ENCODE measurements at places on chromosomes 16 and 17. TPM values are rescaled to one million over a fixed set of nuclear protein-coding genes. Genes with fewer than 3 reads are reported as not detected.

The TPSAB1 gene
- total RNA-seq = 122 TPM

The OTOA gene
- 0.90 TPM for total RNA-seq

The ESRP2 gene
- total RNA-seq = 61.0 TPM

The C17orf58 gene
- 5.3 TPM for total RNA-seq

The LIG3 gene
- 29.7 TPM for total RNA-seq

- no peak for DNase-seq
These were observed 12.2 kb upstream of the ZNF267 start for GRCh38 chr16:31861455-31861854.

- no peak for DNase-seq
These were observed 37.8 kb downstream of the YPEL2 start for GRCh38 chr17:59369031-59369975.

GRCh38 chr17:35523296-35523695 is 14.2 kb downstream of the SLFN12L start:
- no peak for DNase-seq

DNA sequence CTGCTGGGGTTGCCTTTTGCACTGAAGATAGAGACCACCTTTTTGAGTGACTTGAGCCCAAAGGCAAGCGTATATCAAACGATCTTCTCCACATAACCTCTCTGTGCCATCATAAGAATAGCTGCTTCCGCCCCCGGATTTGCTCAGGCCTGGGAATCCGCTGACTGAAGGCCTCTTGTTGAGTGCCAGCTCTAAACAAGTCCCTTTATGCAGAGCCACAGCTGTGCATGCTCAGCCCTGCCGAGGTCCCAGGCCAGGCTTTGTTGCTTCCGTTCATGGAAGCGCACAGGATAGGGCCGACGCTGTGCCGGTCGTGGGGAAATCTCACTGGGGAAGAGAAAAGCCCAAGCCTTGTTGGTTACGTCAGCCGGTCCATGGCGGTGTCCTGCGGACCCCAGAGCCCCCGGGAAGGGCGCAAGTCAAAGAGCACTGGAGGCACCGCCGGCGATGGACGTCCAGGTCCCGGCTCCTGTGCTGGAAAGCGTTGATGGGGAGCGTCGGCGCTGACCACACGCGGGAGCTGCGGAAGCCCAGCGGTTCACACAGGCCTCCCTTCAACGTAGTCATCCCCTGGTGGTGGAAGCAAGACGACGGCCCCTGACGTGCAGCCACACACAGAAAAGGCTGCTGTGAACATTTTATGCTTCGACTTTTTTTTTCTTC is 23.5 kb upstream of the RPL13 start:
- DNase-seq = no peak

DNA sequence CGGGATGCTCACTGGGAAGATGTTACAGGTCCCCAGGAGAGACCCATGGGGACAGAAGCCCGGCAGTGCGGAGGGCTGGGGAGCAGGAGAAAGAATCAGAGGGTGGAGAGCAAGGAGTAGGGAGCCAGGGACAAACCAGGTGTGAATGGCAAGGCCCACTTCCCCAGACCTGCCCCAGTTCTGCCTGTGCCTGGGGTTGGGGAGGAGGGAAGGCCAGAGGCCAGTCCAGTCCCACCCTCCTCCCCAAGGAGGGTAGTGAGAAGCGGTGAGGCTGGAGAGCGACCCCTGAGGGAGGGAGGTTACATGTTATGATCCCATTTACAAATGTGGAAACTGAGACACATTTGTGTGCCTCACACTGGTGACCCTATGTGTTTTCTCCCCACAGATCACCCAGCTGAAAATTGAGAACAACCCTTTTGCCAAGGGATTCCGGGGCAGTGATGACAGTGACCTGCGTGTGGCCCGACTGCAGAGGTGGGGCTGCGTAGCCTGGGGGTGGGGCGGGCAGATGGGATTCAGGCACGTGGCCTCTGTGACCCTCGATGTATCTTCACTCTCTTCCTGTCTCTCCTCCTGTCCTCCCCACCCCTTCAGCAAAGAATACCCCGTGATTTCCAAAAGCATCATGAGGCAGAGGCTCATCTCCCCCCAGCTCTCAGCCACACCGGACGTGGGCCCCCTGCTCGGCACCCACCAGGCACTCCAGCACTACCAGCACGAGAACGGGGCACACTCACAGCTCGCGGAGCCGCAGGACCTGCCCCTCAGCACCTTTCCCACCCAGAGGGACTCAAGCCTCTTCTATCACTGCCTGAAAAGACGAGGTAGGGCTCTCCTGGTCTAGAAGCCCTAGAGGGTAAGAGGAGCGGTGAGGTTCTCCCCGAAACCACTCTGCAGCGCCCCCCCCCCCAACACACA is 27.5 kb downstream of the TBX4 start:
- no peak for DNase-seq

DNA sequence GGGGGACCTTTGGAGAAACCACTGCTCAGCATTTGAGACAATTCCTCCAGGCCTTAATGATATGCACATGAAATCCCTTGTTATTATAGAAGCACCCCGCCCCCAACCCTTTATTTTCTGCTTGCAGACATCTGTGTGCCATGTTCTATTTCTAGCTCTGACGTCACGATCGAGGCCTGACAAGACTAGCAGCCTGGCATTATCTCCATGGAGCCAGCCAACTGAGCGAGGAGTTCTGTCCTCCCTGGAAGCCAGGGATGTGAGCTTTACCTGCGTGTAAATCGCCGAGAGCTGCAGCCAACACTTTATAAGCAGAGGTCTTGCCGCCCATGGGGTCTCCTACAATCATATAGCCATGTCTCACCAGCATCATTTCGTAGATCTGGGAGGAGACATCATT is 116.9 kb downstream of the DNAH3 start:
- no peak for DNase-seq

DNA sequence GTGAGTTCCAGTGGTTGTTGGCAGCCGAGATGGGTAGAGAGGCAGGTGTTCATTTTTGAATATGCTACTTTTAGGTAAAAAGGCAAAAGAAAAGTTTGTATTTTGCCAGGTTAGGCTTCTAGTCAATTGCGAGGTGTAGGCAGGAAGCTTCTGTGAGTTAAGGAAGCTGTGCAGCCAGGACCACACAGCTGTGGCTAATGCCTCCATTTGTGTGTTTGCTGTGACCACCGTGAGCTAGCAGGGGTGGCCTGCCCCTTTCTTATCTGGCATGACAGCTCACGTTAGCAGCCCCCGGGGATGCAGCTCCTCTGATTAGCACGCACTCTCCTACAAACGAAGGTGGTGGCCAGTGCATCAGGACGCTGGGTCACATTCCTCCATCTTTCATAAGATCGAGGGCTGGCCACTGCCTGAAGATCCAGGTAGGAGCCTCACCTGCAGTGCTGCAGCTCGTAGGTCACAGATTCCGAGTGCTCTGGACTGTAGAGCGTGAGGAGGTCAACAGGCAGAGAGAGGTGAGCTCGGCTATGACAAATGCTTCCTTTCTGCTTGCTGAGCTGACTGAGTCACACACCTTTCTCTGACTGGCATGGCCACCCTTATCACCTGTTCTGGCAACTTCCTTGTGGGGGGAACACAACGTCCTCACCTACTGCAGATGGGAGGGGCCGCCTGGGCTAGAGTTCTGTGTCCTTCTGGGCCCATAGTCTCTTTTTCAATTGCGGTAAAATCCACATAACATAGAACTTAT is 244.4 kb downstream of the HS3ST3B1 start:
- no peak for DNase-seq

GRCh38 chr16:57876210-57876609 is 73.9 kb upstream of the KIFC3 start:
- no peak for DNase-seq

DNA sequence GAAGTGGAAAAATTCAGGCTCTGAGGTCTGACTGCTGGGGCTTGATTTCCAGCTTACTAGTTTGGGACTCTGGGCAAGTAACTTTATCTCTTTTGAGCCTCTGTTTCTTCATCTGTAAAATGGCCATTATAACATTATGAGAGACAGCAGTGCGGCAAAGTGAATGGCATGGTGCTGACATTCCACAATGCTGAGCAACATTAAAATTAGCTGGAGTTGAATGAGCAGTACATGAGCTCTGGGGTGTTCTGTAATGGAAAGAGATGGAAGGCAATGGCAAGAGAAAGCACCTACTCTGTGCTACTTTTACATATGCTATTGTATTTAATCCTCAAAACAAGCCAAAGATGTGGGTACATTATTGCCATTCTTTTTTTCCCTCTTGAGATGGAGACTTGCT is 535.7 kb upstream of the CDH11 start:
- DNase-seq = no peak

DNA sequence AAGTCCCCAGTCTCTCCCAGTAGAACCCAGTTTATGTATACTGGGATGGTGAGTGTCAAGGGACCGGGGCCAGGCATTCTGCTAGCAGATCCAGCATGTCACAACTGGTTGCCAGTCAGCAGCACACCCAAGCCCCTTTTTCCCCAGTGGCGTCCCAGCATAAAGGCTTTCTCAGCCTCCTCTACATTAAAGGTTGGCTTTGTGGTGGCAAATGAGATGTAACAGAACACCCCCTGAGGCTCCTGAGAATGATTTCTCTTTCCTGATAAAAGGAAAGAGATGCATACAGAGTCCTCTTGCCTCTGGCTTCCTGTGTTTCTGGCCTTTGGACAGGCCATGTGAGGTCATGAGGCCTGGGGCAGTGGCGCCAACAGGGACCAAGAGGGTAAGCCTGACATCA is 27.9 kb downstream of the IRX6 start:
- no peak for DNase-seq

DNA sequence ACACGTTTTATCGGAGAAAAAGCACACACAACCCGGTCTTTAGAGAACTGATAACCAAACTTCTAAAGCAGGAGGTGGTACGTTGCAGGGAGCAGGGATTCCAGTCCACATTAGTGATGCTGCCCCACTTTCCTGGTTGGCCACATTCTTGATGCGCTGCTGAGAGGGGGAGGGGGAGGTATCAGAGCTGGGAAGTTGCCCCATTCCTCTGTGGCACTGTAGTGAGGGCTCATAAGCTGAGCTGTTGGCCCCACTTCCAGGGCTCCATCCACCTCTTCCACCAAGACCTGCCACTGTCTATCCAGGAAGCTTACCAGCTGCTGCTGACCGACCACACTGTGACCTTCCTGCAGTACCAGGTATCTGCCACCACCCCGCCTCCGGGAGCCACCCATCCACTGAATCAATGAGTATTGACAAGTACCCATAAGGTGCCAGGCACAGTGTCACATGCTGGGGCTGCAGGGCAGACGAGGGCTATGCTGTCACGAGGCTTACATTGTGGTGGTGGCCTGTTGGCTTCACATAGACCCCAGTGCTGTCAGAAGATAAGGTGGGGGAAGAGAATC is 1.1 kb downstream of the TSEN54 start:
- DNase-seq = peak; percentile 65

DNA sequence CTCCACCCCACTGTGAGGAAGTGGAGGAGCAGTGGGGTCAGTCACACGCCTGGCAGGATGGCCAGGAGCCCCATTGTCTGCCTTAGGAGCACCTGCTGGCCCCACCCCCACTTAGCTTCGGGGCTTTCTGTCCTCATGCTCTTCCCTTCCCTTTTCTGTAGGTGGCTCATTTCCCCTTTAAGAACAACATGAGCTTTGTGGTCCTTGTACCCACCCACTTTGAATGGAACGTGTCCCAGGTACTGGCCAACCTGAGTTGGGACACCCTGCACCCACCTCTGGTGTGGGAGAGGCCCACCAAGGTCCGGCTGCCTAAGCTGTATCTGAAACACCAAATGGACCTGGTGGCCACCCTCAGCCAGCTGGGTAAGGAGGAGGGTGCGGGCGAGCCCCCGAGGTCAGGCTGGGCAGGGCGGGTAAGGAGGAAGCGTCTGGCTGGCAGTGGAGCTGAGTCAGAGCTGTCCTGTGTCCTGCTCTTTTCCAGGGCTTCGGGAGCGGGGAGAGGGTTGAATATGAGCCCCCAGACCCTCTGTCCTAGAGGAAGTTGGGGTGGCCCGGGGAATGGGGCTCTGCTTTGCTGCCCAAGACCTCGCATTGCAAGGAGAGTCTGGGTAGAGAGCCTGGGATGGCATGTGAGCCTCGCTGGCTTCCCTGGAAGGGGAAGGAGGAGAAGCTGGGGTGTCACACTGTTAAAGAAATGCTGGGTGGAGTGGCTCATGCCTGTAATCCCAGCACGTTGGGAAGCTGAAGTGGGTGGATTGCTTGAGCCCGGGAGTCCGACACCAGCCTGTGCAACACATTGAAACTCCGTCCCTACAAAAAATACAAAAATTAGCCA is 9.2 kb upstream of the SERPINF1 start:
- DNase-seq = peak; percentile 89

DNA sequence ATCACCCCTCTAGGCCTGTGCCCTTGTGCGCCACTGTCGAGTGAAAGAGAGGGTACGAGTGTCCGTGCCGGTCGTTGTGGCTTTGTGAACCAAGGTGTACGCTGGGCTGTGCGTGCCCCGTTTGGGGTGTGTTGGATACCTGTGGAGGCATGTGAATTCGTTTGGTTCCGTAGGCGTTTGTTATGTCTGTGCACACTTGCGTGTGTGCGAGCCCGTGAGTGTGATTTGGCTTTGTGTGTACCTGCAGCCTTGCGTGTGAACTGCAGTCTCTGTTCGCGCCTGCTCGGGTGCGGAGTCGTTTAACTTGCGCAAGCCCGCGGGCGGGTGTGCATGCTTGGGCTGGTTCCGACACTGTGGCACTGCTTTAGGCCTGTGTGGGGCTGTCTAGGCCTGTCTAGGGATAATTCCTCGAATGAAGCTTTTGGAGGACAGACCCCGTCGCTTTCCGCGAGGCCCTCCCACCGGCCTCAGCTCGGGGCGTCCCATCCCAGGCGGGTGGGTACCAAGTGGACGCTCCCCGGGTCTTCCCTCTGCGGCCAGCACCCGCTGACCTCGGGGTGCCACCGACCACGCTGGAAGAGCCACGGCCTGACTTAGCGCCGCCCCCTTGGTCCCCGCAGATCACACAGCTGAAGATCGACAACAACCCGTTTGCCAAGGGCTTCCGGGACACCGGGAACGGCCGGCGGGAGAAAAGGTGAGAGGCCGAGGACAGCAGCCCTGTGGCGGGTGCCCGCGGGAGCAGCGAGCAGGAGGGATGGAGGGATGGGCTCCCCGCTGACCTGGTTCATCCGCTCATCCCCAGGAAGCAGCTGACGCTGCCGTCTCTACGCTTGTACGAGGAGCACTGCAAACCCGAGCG is 4.4 kb downstream of the TBX2 start:
- DNase-seq = peak; percentile 64

- no peak for DNase-seq
These were observed 532.7 kb upstream of the CDH8 start for GRCh38 chr16:62568926-62569325.

- DNase-seq = no peak
These were observed 5.3 kb downstream of the EFNB3 start for GRCh38 chr17:7710301-7710700.
